ENCODE measurements at places on chromosomes 7 and 10. TPM values are rescaled to one million over a fixed set of nuclear protein-coding genes. Genes with fewer than 3 reads are reported as not detected.

DNA sequence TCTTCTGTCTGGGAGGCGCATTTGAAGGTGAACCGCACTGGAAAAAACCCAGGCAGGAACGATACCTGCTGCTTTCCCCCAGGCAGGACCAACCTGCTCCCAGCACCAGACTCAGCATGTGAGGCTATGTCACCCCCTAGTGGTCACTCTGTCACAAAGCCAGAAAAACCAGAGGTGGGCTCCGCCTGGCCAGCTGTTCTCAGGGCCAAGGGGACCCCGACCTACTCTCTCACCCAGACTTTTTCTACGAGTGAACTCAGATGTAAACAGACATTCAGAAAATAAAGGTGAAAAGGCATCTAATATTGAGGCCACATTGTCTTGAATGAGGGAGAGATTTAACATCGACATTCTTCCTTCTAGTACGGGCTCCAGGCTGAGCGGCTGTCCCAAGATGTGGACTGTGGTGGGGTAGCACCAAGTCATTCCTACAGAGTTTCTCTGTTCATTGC, 117.3 kb downstream of the PRKAG2 start:
- DNase-seq = peak; percentile 67

DNA sequence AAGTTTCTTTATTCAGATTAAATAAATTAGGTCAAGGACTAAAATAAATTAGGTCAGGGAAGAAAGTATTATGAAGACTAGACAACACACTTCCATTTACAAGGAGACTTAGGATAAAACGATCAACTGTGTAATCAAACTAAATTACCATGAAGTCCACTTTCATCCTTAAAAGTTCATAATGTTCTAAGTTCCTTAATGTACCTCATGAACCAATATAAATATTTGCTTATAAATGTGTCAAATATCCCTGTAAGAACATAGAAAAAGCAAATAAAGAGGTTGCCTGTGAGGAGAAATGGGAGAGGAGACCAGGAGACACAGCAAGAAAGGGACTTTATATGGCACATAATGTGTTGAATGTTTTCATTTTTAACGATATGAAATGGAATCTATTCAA, 345.6 kb downstream of the PARD3 start:
- DNase-seq = no peak

DNA sequence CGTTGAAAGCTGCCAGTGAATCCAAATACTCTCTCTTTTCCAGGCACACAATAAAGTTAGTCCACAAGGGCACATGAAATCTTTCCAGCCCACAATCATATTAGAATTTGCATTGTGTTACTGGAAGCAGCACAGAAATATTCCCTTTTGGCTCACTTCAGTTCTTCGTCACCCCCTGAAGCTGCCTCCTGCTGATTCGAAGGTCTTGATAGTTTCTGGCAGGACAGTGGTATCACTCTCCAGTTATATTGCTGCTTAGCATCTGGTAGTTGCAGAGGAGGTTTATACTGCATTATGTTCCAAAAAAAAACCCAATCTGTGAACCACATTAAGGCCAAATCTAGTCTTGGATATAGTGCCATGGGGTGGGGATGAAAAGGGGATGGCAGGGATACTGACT, 253.2 kb downstream of the BICC1 start:
- no peak for DNase-seq

GRCh38 chr10:130888493-130888892, 423.0 kb downstream of the TCERG1L start:
- DNase-seq = no peak

DNA sequence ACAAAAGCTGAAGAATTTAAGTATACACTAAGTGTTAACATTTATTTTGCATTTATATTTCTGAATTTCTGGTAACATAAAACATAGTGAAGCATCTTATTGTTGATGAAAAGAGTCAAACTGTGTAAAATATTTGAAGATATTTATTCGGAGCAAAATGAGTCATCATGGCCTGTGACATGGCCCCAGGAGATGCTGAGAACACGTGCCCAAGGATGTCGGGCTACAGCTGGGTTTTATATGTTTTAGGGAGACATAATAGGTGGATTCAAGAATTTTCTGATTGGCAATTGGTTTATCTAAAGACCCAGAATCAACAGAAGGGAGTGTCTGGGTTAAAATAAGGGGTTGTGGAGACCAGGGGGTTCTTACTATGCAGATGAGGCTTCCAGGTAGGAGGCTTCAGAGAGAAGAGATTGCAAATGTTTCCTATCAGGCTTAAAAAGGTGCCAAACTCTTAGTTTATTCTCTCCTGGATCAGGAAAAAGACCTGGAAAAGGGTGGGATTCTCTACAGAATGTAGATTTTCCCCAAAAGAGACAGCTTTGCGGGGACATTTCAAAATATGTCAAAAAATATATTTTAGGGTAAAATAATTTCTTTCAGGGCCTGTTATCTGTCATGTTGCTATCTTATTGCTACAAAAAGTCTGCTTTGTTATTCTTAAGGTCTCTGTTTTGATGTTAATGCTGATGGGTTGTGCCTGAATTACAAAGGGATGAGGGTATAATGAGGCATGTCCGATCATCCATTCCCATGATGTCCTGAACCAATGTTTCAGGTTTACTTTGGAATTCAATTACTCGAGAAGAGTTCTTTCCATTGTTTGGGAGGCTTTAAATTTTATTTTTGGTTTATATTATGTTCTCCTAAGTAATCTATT, 74.5 kb downstream of the VWDE start:
- no peak for DNase-seq

DNA sequence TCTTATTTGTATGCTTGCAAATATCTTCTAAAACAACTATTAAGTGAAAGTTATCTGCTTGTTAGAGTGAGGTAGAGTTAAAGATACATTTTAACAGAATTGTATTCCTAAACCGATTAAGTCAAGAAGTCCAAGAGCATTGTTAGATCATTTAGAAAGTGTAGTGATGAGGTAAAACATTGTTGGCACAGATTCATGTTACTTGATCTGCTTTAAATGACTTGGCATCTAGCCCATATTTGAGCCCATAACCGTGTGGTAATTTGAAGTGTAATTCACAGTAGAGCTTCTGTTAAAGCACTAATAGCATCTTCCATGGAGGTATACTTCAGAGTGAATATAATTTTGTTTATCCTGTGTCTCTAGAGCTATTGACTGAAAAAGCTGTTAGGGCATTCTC, 62.1 kb downstream of the PTEN start:
- DNase-seq = no peak

GRCh38 chr10:95247200-95247880, 43.5 kb downstream of the PDLIM1 start:
- no peak for DNase-seq

GRCh38 chr7:24793982-24794648, 36.9 kb upstream of the GSDME start:
- no peak for DNase-seq

- no peak for DNase-seq
These were observed 193.5 kb downstream of the NRG3 start for GRCh38 chr10:82068501-82068900.

- DNase-seq = peak; percentile 77
These were observed 1.0 kb downstream of the UBTD1 start for GRCh38 chr10:97499561-97500296.

DNA sequence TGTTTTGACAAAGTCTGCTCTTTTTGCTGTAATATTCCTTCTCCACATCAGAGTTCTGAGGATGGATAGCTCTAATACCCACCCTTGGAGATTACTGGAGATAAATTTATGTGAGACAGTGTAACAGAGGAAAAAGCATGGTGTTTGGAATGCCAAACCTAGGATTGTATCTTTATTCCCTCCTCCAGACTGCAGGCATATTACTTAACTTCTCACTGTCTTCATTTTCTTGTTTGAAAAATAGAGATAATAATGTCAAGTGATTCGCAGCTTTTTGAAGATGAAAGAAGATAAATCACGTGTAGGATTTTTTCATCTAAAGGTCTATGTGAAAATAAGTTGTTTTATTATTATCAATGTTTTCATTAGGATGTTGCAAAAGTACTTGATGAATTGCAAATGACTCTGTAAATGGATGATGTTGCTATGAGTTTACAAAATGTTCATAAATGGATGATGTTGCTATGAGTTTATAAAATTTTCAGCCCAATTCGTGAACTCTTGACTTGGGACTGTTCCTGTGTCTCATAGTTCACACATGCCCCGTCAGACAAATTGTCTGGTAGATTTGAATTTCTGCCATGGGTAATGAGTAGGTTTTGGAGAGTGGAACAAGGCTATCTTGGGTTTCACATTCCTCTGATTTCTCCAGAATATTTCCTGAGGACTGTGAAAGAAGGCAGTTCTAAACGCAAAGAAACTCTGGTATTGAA, 113.1 kb upstream of the IGFBP3 start:
- no peak for DNase-seq

- DNase-seq = no peak
These were observed 36.0 kb upstream of the DLD start for GRCh38 chr7:107854989-107855388.

- no peak for DNase-seq
These were observed at the start of gene IGFBP1 for GRCh38 chr7:45888185-45888992. Gene IGFBP1, plus strand, starts transcription at chr7:45888488. Its CDS starts 165 bp downstream, at chr7:45888653.

- no peak for DNase-seq
These were observed 31.9 kb downstream of the LCOR start for GRCh38 chr10:96863922-96864543.

GRCh38 chr10:84825330-84825729, 496.9 kb downstream of the CCSER2 start:
- no peak for DNase-seq

The MMD2 gene
- not detected for total RNA-seq

The NUDT5 gene
- 16.2 TPM for total RNA-seq

The UNCX gene
- not detected for total RNA-seq

The TAX1BP1 gene
- total RNA-seq = 70.3 TPM

The DMBT1 gene
- total RNA-seq = 0.10 TPM

The MSS51 gene
- total RNA-seq = 2.0 TPM

The CAMK2B gene
- 0.57 TPM for total RNA-seq

The ACHE gene
- 5.0 TPM for total RNA-seq

The ABLIM1 gene
- total RNA-seq = 307 TPM

The SPDYE9 gene
- not detected for total RNA-seq

All from ovary (tissue), 10 donors.